ENCODE measurements at places on chromosomes 1 and 21.

DNA sequence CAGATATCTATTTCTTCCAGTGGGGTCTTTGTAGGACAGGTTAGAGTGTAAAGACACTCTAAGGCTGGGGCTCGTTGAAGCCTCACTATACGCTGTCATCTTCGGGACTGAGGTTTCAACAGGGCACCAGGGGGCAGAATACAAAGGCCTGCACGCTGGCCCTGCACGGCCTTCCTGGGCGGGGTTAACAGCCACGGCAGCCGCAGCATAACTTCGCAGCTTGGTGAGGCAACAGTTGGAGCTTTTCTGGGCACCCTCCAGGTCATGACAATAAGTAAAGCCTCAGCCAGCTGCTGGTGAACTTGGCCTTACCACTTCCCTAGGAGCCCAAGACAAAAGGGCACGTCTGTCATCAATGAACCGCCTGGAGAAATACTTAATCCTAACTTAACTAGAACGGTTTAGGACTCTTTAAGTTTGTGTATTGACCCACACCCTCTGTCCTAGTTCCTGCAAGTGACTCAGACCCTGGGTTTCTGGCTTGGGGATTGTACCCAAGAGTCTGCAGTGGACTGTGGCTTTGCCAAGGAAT, 2.3 kb upstream of the RUNX1 start:
- ATAC-seq: peak; percentile 70

GRCh38 chr1:20390589-20391331, 95.2 kb downstream of the CAMK2N1 start:
- no peak for ATAC-seq

DNA sequence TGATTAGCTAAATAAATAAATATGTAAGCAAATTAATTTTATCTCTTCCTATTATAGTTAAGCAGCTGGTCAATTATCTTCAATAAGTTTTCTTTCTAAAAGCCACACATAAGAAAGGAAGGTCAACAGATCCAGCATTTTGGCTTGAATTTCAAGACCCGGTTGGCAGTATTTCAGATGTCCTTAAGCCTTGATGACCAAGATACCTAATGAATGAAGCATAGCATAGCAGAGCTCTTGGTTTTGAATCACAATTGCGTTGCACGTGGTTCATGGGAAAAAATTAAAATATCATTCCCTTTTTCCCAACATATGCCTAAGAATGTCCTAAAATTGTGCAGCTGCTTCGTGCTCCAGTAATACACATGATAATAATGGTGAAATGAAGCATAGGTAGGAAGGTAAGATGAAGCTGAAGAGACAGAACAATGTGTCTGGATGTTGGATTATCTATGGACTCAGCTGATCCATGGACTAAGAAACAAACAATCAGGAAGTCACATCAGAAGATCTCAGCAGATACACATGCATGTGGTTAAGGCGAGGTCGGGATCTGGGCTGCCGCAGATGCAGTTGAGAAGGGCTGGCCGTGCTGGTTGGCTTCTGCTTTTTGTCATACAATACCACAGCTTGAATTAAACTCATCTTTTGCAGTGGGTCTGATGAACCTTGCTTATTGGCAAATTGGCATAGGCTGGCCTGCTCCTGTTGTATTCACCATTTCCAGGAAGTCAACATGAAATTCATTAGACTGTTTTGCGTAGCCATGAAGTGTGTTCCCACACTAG, 284.9 kb upstream of the RUNX1 start:
- ATAC-seq: no peak

- no peak for ATAC-seq
Observed at GRCh38 chr1:99657213-99658030, 11.5 kb downstream of the PALMD start.

DNA sequence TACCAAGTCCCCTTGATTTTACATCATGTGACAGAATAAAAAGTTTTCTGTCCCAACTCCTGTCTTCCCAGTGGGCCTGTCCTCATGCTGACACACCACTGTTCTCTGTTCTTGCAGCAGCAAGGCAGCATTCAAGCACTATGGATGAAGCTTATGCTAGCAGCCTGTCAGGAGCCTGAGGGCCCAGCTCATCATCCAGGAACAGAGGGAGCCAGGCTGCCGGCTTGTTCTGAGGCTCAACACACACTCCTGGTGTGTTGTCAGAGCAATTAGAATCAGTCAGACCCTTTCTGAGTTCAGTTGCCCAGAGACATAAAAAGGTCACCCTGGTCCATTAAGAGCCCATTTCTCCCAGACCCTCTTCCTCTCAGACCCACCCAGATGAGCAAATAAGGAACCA, 282.9 kb downstream of the SEC16B start:
- no peak for ATAC-seq

DNA sequence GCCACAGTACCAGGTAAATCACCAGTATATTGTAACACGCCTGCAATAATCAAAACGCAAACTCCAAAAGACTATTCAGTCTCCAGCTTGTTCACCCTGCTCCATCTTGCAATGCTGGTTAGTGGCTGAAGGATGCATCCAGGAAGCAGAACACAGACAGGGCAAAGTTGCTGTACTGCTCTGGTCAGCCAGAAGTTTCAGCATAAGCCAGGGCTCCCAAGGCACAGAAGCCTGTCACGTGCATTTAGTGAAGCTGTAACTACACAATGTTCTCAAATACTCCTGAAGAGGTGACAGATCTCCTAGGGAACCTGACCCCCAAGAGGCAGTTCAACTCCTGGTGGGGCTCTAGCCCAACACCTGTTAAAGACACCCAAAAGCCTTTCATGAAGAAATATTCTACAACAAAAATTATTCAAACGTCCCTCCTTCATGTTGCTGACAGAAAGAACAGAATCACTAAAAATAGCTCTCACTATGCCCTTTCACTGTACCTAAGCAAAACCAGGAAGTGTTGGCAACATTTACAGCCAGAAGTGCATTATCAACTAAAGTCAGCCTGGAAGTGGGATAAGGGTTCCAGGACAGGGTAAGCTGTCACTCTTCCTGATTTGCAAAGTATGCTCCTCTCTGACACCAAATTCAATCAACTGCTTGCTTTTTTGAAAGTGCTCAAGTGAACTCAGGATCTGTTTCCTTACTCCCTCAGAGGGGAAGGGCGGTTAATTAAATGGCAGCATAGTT, 52.1 kb downstream of the SLC35D1 start:
- no peak for ATAC-seq

- ATAC-seq: no peak
Observed at GRCh38 chr1:42221456-42221855, 56.9 kb upstream of the GUCA2A start.

- ATAC-seq: no peak
Observed at GRCh38 chr21:43882952-43883545, 18.0 kb downstream of the AGPAT3 start.

All from stimulated activated memory B cell treated with anti-CD40 and anti-IgM and Interleukin-4, amounts not matched to agents 10 μg/mL and 1 μg/mL and 100 μg/mL, for 72 hours (primary cell).